ENCODE measurements at places on chromosomes 1 and 21.

DNA sequence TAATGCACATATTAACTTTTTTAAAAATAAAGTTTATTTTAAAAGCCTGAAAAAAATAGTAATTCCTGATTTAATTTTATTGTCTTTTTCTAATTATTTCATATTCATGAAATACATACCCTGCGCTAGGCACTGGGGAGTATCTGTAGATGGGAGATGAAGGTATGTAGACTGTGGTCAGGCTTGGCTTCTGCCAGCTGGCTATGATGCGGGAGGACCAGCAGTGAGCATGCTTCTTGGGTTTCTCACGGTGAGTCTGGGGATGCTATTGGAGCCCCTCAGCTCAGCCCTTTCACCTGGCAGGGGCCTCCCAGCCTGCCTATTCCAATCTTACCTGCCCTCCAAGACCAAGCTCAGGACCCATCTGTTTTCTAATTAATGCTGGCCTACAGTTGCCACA is 138.4 kb downstream of the NOS1AP start:
- DNase-seq, result no peak

DNA sequence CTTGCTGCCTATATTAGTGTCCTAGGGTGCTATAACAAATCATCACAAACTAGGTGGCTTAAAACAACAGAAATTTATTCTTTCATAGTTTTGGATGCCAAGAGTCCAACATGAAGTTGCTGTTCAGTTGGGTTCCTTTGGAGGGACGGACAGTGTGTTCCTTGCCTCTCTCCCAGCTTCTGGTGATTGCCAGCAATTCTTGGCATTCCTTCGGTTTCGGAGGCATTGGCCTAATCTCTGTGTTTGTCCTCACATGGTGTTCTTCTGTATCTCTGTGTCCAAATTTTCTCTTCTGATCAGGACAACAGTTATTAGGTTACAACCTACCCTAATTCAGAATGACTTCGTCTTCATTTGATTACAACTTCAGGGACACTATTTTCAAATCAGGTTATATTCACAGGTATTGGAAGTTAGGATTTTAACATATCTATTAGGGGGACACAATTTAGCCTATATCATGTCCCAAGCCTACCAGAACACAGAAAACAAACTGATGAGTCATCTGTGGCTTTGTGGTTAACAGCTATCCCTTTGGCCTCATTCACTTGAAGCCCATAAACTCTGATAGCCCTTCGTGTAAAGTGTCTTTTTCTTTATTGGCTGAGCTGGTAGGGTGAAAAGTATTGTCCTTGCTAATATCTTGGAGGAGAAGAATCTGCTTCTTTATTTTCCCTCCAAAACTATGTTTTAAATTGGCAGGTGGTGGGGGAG is 83.2 kb upstream of the PAPPA2 start:
- no peak for DNase-seq

DNA sequence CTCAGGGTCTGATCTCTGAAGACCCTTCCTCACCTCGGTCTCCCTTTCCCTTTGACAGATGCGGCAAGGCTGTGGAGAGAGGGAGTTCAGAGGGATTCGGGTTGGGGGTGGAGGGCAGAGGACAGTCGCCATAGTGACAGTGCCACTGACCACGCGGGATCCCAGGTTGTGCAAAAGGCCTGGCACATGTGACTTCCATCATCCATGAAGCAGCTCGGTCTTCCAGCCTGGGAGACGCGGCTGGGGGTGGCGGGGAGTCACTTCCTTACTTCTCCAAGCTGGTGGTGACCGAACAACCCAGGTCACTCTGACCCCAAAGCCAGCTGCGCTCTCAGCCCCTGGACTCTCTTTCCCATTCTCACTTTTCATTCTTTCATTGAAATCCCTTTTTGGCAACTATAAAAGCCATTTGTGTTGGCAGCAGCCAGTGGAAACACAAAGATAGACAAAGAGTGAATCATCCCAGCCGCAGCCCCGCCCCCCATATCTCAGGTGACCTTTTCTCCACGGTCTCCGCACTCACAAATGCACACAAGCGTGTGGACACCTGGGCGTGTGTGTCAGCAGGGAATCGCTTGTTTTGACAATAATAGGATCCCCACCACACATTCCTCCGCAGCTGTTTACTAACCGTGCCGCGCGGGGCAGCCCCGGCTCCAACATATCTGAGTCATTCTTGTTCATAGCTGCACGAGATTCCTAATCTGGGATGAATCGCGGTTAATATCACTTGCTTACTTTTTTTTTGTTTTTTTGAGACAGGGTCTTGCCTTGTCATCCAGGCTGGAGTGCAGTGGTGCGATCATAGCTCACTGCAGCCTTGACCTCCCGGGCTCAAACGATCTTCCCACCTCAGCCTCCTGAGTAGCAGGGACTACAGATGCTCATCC is 68.3 kb downstream of the DHRS3 start:
- peak; percentile 94 for DNase-seq

- DNase-seq, result no peak
Measured at GRCh38 chr1:96982118-96982517, 260.5 kb downstream of the PTBP2 start.

- DNase-seq, result peak; percentile 93
Measured at GRCh38 chr1:151596166-151596953, 15.5 kb upstream of the SNX27 start.

GRCh38 chr1:154344977-154345837 is 19.9 kb downstream of the ATP8B2 start:
- peak; percentile 56 for DNase-seq
